Fibroblast of mammary gland (primary cell): ENCODE measurements at places on chromosomes 5 and 9.

GRCh38 chr9:9202276-9202675 is 1402.7 kb upstream of the DMAC1 start:
- no peak for DNase-seq

- peak; percentile 42 for DNase-seq
These were observed 69.3 kb downstream of the OLFM1 start for GRCh38 chr9:135156525-135157510.

DNA sequence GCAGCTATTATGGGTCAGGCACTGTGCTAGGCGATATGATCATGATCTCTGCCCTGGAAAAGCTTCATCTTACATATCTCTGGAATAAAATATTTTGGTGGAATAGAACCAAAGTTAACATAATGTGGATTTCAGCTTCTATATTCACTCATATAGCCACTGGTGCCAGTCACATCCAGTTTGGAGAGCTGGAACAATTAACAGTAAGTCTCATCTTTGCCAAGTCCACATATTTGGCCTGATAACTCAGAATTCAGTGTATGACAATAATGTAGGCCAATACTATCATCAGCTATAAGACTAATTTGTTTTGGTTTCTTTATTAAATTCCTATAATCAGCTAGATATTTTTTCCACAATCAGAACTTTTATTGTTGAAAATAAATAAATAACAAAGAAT is 5.9 kb upstream of the FAM13B start:
- DNase-seq: no peak

DNA sequence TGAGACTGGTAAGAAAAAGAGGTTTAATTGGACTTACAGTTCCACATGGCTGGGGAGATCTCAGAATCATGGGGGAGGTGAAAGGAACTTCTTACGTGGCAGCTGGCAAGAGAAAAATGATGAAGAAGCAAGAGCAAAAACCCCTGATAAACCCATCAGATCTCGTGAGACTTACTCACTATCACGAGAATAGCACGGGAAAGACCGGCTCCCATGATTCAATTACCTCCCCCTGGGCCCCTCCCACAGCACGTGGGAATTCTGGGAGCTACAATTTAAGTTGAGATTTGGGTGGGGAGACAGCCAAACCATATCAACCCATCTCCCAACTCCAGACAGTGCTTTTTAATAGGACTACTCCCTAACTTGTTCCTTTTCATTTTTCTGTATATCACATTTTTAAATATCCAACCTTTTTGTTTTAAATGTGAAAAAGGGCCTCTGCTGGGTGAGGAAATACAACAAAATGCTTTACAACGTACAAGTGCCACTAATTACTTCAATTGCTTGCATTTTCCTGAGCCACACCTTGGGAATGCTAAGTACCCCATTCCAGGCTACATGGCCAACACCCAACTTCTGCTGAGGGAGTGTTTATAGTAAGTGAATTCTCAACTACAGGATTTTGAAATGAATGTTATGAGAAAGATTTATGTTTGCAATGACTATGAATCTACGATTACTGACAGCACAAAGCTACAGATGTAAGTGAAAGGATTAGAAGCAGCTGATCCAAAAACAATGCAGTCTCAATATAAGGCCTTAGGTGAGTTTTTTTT is 294.1 kb upstream of the CD180 start:
- DNase-seq: no peak

- DNase-seq: no peak
These were observed 37.3 kb downstream of the ARHGAP26 start for GRCh38 chr5:142807372-142807911.

- DNase-seq: peak; percentile 99
These were observed 16.0 kb downstream of the ZNF462 start for GRCh38 chr9:106878934-106879333.

DNA sequence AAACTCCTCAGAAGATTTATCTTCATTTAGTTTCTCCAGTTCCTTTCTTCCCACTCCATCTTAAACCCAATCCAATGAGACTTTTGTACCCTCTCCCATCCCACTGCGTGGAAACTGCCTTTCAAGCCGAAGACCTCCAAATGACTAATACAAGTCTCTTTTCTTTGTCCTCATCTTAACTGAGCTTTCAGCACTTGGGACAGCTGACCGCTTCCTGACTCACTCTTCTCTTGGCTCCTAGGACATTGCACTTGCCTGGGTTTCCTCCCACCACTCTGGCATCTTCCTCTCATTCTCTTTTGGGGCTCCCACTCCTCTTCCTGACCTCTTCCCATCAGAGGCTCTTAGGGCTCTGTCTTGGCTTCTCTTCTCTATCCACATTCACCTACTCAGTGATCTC is 243.7 kb downstream of the HSPA4 start:
- DNase-seq: peak; percentile 34

DNA sequence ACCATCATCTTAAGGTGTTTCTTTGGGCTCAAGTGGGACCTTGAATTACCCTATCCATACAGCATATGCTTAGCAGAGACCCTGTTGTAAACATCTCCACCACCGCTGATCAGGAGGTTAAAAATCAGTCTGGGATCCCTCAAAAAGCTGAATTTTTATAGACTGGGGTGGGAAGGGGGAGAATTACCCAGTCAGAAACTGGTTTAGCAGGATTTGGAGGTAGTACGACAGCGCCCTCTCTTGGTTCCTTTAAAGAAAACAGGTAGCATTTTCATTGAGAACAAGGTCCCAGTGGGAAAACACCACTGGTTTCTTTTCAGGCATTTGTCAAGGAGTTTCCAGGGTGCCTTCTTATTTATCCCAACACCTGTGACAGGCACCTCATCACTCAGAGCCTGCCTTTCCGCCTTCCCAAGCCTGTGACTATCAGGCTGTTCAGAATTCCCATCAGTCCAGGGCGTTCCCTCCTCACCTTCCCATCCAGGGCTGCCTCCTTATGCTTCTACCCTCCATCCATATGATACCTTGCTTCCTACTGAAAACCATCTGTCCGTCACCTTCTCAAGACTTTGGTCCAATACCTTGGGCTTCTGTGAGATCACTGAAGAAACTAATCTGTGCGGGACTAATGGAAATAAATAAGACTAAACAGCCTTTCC is 203.8 kb upstream of the RAI14 start:
- peak; percentile 69 for DNase-seq

DNA sequence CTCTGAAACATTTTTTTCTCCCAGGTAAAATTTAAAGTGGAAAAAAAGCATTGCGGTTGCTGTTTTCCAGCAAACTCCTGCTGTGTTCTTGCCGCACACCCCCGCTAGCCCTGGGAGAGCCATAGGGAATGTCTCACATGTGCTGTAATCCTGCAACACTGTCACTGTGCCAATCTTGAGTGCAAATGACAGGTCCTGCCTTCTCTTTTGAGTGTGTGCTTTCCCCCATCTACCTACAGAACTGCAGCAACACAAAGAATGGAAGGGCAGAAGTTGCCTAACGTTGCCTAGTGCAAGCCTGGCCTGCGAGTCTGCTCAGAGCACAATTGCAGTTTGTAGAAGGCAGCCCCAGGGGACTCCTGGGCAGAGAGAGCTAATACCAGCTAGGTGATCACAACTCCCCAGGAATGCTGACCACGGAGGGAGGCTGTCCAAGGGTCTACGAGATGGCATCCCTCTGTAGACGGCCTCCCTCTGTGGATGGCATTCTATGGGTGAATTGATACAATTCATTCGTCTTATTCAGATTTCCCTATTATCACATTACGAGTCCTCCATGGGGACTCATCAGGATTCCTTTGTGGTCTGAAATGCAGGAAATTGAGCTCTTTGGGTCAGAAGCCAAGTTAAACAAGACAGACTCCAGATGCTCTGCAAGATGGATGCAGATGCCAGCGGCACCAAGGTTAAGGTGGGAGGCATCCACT is 172.6 kb upstream of the S1PR3 start:
- DNase-seq: peak; percentile 87

GRCh38 chr5:133985540-133986180 is 17.2 kb upstream of the C5orf15 start:
- DNase-seq: no peak

- DNase-seq: peak; percentile 98
These were observed 4.3 kb downstream of the B4GALT1 start for GRCh38 chr9:33162721-33163311.

- DNase-seq: no peak
These were observed 143.5 kb downstream of the LPAR1 start for GRCh38 chr9:110894731-110895130.

DNA sequence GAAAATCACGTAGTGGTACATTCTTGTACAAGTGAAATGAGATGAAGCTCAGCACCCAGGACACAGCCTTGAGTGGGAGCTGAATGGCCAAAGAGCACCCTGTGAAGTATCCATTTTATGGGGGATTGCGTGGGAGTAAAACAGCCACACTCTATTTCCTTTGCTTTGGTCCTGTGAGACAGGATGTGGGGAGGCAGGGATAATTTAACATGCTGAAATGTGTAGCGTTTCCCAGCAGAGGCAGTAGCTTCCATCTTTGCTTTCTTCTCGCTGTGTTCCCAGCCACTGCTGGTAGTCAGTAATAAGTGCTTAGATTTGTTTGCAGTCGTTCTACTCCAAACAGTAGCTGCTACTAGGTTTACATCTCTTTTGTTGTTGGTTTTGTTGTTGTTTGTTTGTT is 4.4 kb downstream of the IL31RA start:
- peak; percentile 10 for DNase-seq

DNA sequence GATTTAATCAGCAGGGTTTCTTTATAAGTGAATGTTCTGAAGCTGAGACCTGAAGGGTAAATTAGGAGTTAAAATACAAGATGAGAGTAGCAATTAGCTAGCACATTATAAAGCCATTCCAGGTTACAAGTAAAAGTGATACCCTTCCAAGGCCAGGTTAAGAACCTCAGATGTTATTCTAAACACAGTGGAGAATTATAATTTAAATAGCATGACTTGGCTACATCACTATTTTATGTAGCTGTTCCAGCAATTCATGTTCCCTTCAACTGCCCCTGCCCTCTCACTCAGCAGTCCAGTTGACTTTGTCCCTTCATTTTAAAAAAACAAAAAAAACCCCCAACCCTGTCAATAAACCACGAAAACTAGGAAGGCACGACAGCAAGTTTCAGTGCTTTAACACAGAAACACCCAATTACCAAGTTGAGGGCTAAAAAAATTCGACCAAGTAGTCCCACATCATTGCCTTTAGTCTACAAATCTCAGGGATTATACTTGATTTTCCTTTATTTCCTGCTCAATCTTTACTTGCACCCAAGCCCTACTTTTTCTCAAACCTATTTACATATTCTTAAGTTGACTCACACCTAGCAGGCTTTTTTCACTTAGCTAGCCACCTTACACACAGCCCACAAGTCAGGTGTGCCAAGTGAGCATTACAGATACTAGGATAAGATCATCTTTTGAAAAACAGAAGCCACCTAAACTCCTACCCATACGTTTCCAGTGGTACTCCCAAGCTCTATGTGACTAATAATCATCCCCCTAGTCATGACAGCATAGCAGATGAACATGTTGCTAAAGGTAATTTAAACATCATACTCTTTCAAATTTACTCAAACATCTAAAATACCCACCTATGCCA is 3.4 kb downstream of the RPL37 start:
- DNase-seq: no peak

- DNase-seq: no peak
These were observed 129.6 kb downstream of the SEC61B start for GRCh38 chr9:99351647-99352046.

DNA sequence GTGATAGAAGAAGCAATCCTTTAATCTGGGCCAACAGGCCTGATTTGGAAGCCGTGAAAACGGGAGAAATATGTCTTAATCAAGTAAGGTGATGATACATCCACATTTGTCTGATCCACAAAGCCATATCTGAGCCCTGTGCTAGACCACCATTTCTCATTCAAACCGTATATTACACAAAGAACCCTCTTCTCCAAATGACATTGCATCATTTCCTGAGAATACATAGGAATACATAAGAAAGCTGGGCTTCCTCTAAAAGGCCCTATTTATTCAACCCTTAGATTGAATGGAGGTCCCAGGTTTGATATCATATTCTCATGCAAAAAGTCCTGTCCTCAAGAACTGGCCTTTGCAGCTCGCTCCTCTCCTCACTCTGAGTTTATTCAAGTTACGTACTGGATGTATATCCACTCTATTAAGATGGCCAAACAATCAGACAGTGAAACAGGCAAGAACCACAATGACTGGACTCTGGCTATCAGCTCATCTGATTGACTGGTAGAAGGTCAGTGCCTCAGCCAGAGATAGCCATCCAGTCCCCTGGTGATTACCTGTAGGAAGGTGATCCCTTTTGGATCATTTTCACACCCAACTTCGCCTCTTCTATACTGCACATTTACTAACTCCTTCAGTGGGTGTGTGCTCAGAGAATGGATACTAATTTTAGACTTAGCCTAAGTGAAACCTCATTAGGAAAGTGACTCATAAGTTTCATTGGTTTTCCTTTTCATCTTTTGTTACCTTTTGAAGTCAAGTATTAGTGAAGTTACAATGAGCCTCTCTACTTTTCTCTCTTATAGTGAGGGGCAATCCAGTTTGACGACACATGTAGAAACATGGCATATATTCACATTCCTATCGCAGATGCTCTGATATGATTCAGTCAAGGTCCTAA is 167.6 kb upstream of the WWC1 start:
- no peak for DNase-seq

- no peak for DNase-seq
These were observed 220.6 kb upstream of the SLC30A5 start for GRCh38 chr5:68873198-68873597.

- DNase-seq: no peak
These were observed 51.2 kb upstream of the SNAPC3 start for GRCh38 chr9:15371448-15371845.

GRCh38 chr5:7540736-7541485 is 145.0 kb downstream of the ADCY2 start:
- no peak for DNase-seq

GRCh38 chr5:82594097-82594496 is 315.9 kb upstream of the RPS23 start:
- DNase-seq: no peak

DNA sequence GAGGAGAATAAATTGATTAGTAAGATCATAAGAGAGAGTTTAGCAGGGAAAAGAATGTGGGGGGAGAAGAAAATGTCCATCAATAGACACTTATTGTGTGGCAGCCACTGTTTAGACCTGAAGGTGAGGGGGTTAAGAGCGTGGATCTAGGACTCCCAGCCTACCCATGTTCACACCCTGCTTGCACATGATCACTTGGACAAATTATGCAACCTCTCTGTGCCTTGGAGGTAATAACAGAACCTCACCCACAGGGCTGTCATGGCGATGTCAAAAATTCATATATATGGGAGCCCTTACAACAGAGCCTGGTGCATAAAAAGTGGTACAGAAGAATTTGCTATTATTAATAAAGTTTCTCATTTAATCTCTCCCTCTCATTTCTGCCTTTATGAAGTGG is 86.0 kb upstream of the EQTN start:
- DNase-seq: no peak

GRCh38 chr5:82274343-82275211 is 3.6 kb downstream of the RPS23 start:
- DNase-seq: peak; percentile 35

- peak; percentile 50 for DNase-seq
These were observed 637.7 kb downstream of the SEMA5A start for GRCh38 chr5:8908055-8908683.

- DNase-seq: no peak
These were observed 77.0 kb downstream of the ANKRD55 start for GRCh38 chr5:56155992-56156584.

- DNase-seq: peak; percentile 98
These were observed 108.7 kb downstream of the RXRA start for GRCh38 chr9:134434894-134435506.

GRCh38 chr5:18393565-18394442 is 759.5 kb downstream of the TAF11L14 start:
- peak; percentile 49 for DNase-seq
